ENCODE measurements at places on chromosomes 12 and 14. TPM values are rescaled to one million over a fixed set of nuclear protein-coding genes. Genes with fewer than 3 reads are reported as not detected.

KLRD1 gene
- 0.23 TPM for total RNA-seq

DNA sequence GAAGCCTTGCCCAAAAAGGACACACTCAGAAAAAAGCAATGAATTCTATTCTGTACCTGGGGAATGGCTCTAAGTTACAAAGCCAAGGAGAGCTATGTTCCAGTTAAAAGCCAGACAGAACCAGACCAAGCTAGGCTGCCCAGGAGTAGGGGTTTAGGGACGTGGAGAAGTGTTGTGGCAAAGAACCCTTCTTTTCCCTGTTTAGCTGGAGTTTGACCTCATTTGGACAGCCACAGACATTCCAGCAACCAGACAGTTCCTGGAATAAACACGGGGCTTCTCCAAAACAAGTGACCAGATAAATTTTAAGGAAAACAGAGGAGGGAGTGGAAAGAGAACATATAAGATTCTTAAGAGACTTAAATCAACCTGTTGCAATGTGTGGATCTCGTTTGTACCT, 62.3 kb downstream of the GCH1 start:
- DNase-seq, result peak; percentile 17

DNA sequence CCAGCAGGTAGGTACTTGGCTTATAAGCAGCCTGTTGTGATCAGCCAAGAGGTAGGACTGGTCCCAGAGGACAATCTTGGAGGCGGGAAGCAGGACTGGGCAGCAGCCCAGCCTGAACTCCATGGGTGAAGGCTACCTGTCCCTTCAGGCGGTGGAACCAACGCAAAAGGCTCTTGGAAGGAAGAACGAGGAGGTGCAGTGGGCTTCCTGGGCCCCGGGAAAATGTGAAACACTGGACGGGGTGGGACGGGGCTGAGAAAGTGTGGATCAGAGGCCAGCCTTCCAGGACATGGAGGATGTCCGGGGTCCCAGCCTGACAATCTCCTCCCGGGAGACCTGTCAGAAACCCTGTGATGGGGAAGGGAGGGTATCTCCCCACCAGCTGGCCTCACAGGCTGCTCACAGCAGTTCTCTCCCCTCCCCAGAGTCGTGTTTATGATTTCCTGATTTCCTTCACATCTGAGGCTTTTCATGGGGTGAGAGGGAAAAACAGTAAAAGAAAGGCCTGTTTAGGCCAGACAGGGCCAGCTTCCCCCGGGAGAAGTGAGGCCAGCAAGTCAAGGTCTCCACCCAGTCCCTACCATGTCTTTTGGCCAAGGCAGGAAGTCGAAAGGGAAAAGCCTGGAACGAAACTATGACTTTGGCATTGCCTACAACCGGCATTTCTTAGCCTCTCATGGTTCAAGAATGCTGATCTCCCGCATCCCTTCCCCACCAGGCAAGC, 11.3 kb downstream of the CMKLR1 start:
- no peak for DNase-seq

PRIMA1 gene
- not detected for total RNA-seq

DDX11 gene
- total RNA-seq, result 5.1 TPM

DNA sequence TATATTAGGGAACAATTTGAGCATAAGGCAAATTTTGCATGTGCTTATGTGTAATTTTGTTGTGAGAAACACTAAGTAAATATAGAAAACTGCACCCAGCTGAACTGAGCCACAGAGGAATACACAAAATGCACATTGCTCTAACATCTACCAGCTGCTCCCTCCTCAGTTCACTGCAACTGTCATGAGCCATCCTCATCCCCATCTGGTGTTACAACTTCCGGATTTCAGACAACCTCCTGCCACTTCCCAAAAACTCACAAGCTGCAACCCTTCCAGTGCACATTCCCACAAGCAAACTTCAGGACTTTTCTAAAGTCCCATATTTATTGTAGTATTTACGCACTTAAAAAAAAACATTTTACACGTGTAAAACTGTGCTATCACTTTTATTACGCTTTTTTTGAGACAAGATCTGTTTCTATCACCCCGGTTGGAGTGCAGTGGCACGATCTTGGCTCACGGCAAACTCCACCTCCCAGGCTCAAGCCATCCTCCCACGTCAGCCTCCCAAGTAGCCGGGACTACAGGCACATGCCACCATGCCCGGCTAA, 169.1 kb upstream of the TBX3 start:
- no peak for DNase-seq

DNA sequence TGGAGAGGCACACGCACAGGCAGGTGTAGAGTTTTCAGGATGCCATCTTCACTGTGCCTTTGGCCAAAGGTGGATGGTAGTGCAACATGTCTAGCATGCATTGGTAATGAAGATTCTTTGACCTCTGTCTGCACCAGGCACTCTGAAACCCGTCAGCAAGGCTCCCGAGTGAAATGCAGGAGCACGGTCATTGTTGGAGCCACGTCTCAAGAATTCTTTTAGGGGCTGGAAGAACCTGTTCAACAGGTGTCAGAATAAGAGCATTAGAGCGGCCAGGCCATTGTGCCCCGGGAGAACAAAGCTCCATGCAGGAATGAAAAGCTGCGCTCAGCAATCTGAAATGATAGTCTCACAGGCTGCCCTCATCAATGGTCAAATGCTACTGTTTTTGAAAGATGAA, 40.2 kb upstream of the DICER1 start:
- DNase-seq, result no peak

- DNase-seq, result no peak
Observed at GRCh38 chr12:53849656-53850055, 89.0 kb upstream of the HOXC13 start.

SOAT2 gene
- not detected for total RNA-seq

DNA sequence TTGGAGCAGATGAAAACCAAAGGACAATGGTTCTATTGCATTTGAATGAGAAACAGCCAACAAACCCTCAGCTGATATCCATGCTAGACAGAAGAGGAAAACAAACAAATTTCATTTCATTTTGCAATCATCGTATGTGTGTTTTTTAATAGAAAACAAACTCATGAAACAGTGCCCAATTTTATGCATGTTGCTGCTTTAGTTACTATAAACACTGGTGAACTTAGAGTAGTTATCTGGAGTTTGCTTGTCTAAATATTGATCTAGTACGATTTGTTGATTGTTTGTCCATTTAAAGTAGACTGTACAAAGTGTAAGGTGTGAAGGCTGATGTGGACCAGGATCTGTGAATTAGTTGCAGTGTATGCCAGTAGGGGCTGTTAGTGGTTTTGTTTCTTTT, 166.6 kb downstream of the KITLG start:
- no peak for DNase-seq

DNA sequence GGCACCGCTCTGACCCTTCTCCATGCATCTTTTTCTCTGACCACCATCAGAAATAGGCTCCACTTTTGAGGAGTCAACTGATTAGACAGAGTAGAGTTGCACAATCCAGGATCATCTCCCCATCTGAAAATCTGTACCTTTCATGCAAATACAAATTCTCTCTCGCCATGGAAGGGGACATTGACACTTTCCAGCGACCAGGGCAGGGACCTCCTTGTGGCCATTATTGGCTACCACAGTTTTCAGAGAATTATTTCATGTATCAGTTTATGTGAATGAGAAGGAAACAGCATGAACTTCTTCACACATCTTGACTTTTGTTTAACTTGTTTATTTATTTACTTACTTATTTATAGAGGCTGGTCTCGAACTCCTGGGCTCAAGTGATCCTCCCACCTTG, 13.8 kb upstream of the RAN start:
- DNase-seq, result no peak

GRCh38 chr12:96225994-96226399, 31.8 kb downstream of the ELK3 start:
- DNase-seq, result no peak

GRCh38 chr14:82837611-82838140, 1304.0 kb upstream of the SEL1L start:
- DNase-seq, result no peak

KRT82 gene
- total RNA-seq, result not detected

GARIN6 gene
- total RNA-seq, result not detected

ASIC1 gene
- total RNA-seq, result not detected

OTOGL gene
- total RNA-seq, result 0.04 TPM

DNA sequence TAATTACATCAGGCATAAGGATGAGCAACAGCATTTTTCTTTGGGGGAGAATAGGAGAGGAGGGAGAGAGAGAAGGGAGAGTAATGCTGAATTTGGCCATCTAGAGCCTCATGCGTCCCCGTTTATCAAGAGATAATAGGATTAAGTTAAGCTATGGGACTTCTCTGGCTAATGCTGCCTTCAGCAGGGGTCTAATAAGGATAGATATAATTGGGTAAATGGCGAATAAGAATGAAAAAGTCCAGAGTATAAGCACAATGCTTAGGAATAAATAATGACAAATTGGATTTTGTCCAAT, 470.0 kb downstream of the EGLN3 start:
- no peak for DNase-seq

DNA sequence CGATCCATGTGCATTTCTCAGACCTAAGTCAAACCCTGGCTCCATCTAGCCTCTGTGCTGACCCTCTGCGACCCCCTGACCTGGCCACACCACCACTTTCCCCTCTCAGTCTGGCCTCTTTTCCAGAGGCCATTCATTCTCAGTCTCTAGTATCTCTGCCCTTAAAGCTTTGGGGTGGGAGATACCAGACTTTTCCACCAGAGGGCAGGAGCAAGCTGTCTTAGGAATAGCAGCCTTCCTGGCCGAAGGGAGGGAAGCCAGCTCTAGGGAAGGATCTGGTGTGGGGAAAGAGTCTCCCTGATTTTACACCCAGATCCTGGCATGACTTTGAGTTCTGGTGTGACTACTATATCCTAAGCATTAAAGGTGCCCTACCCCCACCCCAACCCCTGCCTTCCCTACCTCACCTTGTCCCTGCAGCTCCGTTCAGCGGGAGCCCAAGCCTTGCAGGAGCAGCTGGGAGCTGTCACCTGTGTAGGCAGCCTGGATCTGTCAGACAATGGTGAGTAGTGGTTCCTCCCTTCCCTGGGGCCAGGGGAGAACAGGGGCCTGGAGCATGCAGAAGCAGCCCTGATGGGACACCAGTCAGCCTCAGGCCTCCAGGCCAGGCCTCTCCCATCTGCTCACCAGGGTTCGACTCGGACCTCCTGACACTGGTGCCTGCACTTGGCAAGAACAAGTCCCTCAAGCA, 6.6 kb downstream of the CARMIL3 start:
- DNase-seq, result peak; percentile 60

Measured in gastrocnemius medialis (tissue), 4 donors.